Amniotic stem cell (primary cell): ENCODE measurements at places on chromosomes 3 and 15.

- DNase-seq: no peak
These were observed 52.0 kb downstream of the NTRK3 start for GRCh38 chr15:88204584-88204983.

DNA sequence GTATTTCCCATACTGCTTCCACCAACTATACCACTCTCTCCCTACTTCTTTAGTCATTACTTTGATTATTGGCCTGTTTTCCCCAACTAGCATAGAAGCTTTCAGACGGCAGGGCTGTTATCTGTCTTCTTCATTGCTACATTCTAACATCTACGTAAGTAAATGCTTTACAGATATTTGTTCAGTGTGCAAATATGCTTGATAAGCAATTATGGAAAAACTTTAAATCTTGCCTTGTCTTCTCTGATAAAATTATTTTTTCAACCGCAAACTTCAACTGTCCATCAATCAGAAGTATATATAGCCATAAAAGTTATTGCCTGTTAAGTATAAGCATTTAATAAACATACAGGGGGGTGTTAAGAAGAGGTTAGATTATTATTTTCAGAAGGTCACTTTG is 35.7 kb downstream of the ZDHHC23 start:
- no peak for DNase-seq

DNA sequence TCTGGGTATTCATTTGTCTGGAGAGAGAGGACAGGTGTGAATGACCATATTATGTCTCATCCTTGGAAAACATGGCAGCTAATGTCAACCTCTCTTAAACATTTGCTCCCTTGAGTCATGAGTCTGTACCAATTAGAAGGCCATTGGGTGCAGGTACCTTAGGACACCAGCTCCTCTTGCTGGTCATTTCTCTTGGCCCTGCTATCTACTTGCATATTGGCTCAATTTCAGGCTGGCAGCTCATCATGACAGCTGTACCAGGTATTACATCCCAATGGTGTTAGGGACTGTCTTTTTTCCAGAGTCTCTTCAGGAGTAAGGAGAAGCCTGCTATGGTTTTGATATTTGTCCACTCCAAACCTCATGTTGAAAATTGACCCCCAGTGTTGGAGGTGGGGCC is 92.2 kb upstream of the ANKRD28 start:
- DNase-seq: no peak

GRCh38 chr3:110670407-110670806 is 401.2 kb upstream of the NECTIN3 start:
- DNase-seq: no peak

GRCh38 chr15:39052323-39052705 is 487.7 kb upstream of the RASGRP1 start:
- no peak for DNase-seq

DNA sequence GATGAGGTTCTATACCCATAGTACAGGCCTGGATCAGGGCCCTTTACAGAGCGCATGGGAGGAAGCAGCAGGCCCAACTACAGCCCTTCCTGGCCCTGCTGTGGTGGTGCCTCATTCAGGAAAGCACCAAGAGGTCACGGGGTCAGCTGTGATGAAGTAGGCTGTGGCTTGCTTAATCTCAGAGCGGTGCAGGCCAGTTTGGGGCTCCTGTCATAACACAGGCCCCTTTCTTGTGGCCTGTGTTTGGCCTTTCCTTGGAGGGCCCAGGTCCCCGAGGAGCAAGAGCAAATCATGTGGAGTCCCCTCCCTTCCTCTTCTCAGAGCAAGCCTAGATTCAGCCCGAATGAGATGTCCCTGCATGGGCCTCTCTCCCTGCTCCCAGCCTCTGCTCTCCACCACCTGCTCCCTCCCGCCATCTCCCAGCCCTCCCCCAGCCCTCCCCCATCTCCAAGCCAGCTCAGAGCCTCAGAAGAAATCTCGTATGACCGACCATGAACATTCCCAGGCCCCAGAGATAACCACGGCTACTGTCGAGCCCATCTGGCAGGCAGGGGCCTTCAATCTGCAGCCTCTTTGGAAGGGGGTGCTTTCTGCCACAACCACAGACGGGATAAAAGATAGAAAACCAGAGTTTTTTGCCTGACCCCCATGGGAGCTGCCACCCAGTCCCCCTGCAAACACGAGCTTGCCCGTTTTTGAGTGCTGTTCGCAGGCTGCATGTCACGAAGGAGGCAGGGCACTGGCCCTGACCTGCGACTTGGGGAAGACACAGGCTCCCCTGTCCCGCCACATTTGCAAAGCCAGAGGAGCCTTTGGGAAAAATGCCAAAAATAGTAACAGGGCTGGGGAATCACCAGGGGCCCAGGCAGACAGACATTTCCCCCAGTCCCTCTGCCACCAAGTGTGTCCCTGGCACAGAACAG is 32.3 kb upstream of the DUSP7 start:
- DNase-seq: no peak

- DNase-seq: no peak
These were observed 42.1 kb downstream of the CRABP1 start for GRCh38 chr15:78382114-78382880.

DNA sequence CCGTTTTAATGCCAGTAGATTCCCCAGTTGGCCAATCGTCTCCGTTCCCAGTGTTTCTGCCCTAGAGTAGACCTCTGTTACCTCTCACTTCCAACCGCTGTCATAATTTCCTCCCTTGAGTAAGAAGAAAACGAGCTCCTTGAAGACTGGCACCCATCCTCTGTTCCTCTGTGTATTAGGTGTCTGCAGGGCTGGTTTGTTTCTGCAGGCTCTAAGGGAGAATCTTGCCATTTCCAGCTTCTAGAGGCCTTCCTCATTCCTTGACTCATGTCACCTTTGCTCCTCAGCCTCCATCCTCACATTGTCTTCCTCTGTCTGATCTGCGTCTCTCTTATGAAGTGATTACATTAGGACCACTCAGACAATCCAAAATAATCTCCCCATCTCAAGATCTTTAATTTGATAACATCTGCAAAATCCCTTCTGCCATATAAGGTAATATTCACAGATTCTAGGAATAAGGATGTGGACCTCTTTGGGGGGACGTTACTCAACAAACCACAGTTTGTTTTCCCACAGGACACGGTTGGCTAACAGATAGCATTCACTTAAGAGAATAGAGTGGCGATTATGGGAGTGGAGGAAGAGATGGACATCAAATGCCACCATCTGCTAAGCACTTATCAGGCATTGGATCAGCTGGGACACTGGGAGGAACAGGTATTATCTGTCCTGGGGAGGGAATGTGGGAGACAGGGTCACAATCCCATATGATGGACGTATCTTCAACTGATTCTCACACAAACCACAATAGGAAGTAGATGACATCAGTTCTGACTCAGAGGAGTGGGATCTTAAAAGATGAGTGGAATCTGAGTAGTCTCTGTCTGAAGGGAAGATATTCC is 17.1 kb downstream of the ARHGAP31 start:
- no peak for DNase-seq

- peak; percentile 23 for DNase-seq
These were observed 63.5 kb downstream of the OTOL1 start for GRCh38 chr3:161560008-161560637.

DNA sequence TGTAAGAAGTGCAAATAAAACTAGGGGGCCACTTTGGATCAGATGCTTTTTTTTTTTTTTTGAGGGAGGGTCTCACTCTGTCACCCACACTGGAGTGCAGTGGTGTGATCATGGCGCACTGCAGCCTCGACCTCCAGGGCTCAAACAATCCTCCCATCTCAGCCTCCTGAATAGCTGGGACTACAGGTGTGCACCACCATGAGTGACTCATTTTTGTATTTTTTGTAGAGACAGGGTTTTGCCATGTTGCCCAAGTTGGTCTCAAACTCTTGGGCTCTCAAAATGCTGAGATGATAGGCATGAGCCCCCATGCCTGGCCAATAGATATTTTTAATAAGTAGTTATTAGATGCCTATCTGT is 20.8 kb downstream of the CCR1 start:
- no peak for DNase-seq

DNA sequence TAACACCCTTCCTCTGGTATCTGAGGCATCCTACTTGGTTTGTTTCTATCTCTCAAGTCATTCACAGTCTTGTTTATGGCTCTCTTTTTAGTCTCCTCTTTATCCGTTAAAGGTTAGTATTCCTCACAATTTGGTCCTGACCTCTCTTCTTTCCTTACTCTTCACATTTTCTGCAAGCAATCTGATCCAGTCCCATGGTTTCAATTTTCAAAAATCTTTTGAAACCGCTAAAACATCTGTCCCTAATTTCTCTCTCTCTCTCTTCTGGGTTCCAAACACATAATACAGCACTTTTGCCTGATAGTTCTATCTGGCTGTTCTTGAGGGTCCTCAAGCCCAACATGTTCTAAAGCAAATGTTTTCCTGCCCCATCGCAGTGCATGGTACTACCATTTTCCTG is 149.0 kb downstream of the SERPINI1 start:
- DNase-seq: no peak

- DNase-seq: no peak
These were observed 7.1 kb downstream of the ELL3 start for GRCh38 chr15:43769584-43770228.

DNA sequence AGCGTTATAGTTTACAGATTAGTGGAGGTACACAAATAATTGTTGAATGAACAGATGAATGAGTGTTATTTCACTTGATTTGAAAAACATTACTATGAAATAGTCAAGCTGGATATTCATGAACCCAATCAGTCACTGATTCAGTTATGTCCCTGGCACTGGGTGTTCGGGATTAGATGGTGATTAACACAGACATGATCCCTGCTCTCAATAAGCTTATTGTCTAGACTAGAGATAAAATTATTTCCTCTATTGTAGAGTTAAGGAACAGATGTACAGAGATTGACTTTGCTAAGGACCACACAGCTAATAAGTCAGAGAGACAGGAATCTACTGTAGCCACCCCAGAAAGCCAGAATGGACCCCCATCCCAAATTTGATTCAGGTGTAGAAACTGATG is 963 bp downstream of the GRAMD1C start:
- DNase-seq: no peak

- no peak for DNase-seq
These were observed 5.8 kb downstream of the DZIP3 start for GRCh38 chr3:108595321-108595720.

GRCh38 chr15:63181648-63182047 is 7.8 kb upstream of the RAB8B start:
- DNase-seq: no peak

- DNase-seq: no peak
These were observed 17.7 kb downstream of the SLC25A20 start for GRCh38 chr3:48881006-48881405.

GRCh38 chr3:63513791-63514190 is 138.7 kb upstream of the SNTN start:
- no peak for DNase-seq

- no peak for DNase-seq
These were observed 119.7 kb downstream of the AQP9 start for GRCh38 chr15:58257776-58258325.

DNA sequence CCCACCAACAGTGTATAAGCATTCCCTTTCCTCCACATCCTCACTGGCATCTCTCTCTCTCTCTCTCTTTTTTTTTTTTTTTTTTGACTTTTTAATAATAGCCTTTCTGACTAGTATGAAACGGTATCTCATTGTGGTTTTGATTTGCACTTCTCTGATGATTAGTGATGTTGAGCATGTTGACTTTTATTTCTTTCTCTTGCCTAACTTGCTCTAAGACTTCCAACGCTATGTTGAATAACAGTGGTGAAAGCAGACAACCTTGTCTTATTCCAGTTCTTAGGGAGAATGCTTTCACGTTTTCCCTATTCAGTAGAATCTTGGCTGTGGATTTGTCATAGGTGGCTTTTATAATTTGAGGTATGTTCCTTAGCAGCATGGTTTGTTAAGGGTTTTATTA is 249.4 kb upstream of the MDFIC2 start:
- DNase-seq: no peak

GRCh38 chr3:64638511-64638910 is 49.3 kb downstream of the ADAMTS9 start:
- DNase-seq: no peak

DNA sequence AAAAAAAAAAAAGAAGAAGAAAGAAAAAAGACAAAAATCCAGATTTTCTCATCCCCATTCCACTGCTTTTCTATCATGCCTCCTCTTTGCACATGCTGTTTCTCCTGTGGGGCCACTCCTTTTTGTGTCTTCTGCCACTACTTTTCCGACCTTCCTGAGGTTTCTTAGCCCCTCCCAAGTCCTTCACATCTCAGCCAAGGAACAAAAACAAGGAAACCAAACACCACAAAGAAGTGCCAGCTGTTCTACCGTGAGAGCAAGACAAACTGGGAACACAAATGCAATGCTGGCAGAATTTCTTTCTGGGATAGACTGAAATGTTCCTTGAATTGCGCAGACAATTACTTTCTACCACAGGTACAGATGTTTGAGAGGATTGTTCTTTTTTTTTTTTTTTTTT is 83.2 kb downstream of the MB21D2 start:
- DNase-seq: no peak

DNA sequence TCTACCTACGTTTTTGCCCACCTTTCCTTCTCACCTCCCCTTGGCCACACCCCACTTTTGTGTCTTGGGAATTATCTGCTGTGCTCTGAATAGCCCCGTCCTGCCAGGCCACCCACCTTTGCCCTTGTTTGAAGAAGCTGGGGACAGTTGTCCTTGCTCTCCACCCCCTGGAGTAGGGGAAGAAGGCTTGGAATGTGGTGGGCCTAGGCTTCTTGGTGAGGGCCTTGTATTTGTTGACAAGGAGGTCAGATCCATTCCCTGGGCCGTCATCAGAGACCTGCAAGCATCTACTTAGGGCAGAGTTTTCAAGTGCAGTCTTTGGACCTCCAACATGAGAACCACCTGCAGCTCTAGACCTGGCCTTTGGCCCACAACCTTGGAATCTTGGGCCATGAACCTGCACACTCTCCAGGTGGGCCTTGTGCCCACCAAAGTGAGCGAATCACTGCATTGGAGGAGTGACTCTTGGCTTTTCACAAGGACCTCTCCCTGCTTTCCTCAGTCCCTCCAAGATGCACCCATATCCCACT is 160.6 kb downstream of the APBA2 start:
- DNase-seq: no peak

GRCh38 chr3:89013536-89013935 is 93.9 kb upstream of the EPHA3 start:
- no peak for DNase-seq

DNA sequence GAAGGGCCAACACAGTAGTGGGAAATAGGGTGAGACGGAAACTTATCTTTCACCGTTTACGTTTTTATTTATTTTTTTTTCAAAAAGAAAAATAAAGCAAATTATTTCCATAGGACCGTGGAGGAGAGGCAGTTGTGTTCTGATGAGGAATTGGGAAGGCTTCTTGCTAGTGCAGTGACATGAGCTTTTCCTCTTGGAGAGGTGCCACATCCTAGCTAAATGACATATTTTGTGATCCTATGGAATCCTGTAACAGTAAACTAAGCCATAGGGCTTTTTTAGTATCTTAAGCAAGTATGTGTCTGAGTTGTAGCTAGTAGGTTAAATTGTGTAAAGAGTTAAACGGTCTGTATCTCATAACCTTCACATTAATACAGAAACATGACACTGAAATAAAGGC is 609.9 kb downstream of the RBMS3 start:
- no peak for DNase-seq

GRCh38 chr15:37359893-37360290 is 259.5 kb upstream of the MEIS2 start:
- no peak for DNase-seq

- no peak for DNase-seq
These were observed 109.5 kb downstream of the ROBO2 start for GRCh38 chr3:77149382-77149781.
